ENCODE measurements at places on chromosomes 1 and 21.

- no peak for DNase-seq
Observed at GRCh38 chr1:226072347-226072746, 9.8 kb downstream of the H3-3A start.

DNA sequence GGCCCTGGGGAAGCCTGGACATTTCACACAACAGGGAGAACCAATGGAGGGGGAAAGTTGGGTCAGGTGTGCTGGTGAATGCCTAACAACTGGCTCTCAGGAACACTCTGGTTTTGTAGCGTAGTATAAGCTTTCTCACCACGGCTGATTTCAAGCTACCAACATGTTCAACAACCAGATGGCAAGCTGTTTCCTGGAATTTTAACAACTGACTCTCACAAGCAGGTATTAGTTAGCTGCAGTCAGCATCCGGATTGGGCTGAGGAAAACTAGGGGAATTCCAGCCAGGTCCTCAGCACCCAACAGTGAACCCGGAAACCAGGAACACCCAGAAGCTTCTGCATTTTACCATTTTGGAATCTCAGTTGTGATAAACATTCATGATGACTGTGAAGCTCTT is 162.3 kb upstream of the CAMK1G start:
- DNase-seq: no peak

- DNase-seq: peak; percentile 78
Observed at GRCh38 chr1:200364831-200365230, 45.0 kb downstream of the ZNF281 start.

DNA sequence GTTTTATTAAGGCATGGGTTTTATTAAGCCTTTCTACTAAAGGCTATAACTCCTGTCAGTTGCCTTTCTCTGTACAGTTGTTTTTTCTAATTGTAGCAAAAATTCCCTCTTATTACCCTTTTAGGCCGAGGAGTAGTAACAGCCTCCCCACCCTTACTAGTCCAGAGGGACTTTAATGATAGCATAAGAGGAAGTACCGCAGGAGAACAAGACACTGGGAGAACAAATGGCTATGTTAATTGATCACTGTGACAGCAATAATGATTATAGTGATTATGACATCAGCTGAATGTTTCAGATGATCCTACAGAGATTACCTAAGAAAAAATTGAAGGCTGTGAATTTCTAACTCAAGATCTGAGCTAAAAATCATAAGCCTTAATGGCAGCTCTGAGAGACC is 383.0 kb upstream of the PTBP2 start:
- DNase-seq: no peak

DNA sequence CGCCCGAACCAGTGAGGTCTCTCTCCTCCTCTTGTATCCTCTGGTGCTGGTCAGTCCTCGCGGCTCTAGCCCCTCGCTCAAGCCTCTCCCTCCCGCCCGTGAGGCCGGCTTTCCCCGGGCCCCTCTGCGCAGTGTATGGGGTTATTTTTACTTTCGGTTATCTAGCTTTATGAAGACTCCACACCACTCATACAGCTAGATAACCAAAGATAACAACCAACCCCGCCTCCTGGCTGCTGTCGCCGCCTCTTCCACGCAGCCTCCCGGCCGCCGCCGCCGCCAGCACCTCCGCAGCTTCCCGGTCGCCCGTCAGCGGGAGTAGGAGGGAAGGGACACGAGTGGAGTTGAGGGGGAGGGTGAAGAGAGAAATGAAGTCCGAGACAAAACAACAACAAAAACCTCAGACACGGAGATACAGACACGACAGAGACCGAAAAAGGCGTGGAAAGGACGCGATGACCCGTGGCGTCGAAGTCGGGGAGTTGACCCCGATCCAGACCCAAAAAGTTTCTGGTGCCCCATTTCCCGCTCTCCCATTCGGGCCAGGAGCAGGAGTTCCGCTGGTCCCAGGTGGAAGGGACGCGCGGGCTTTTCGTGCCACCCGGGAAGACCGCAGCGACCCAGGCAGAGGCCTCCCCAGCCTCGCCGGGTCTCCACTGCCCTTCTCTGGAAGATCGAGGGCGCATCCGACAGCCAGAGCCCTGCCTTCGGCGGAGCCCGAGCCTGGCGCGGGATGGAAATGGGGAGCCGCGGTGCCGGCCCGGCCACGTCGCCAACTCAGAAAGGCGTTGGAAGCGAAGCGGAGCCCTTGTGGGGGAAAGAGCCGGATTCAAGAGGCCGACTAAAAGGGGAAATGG is 51.4 kb downstream of the RHBG start:
- no peak for DNase-seq

DNA sequence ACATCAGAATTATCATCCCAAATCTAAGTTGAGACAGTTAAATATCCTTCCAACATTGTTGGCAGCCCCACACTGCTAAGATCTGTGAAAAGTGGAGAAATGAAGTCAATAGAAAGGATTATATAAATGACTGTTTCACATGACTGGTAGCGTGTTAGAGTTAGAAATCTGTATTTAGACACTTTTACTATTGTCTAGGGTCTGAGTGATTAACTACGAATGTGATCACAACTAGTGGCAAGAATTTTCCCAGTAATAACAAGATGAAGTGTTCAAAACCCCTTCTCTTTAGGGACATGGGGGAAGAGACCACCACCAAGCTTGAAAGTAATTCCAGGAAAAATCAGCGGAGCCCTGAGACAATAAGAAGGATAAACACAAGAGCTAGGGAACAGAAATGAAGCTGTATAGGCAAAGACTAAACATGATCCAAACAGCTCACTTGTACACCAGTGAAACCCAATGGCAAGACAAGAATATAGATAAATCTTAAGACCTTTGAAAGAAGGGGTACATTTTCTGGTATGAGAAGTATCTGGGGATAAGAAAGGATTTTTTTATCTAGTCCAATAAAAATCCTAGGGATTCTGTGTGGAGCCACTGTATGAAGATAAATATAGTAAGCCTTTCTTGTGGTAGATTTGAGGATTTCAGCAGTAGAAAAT is 646.6 kb upstream of the USP24 start:
- DNase-seq: no peak

GRCh38 chr1:160291248-160292220 is 6.6 kb upstream of the PEX19 start:
- DNase-seq: no peak

Data from AG09309 (cell line).